ENCODE measurements at places on chromosomes 11 and 22.

- no peak for DNase-seq
Observed at GRCh38 chr11:60717956-60718355, 6.6 kb upstream of the MS4A18 start.

DNA sequence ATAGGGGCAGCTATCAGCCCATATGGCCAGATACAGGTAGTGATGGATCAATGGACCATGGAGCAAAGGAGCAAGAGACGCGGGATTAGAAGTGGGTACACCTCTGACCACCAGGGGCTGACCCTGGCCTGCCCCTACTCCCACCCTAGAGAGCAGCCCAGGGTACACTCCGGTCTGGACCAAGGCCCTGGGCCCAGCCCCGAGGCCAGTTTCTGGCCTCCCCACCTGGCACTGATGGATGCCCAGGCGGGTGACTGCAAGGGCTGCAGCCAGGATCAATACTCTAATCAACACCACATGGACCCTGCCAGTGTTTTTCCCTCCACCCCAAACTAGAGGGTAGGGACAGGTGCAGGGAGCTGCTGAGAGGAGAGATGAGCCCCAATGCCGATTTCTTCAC, 74.1 kb upstream of the NECTIN1 start:
- DNase-seq, result no peak

DNA sequence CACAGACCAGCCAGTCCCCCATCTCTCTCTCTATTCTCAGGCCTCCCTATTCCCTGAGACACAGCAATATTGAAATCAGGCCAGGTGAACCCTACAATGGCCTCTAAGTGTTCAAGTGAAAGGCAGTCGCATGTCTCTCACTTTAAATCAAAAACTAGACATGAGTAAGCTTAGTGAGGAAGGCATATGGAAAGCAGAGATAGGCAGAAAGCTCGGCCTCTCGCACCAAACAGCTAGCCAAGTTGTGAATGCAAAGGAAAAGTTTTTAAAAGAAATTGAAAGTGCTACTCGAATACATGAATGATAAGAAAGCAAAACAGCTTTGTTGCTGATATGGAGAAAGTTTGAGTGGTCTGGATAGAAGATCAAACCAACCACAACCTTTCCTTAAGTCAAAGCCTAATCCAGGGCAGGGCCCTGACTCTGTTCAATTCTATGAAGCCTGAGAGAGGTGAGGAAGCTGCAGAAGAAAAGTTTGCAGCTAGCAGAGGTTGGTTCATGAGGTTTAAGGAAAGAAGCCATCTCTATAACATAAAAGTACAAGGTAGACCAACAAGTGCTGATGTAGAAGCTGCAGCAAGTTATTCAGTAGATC, 19.8 kb upstream of the MPZL2 start:
- DNase-seq, result no peak

GRCh38 chr11:8389029-8389996, 125.6 kb upstream of the LMO1 start:
- DNase-seq, result no peak

- DNase-seq, result no peak
Observed at GRCh38 chr11:128928400-128928799, 14.3 kb downstream of the TP53AIP1 start.

DNA sequence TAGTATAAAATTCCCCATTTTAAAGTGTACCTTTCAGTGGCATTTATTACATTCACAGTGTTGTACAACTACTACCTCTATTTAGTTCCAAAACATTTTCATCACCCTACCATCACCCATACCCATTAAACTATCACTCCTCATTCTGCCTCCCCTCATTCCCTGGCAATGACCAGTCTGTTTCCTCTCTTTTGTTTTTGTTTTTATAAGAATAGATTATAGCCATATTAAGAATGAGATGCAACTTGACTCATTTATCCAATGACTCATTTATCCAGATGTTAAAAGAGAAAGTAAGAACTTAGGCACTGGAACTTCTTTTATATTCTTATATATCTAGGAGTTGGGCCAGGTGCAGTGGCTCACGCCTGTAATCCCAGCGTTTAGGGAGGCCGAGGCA, 156.3 kb downstream of the FAT3 start:
- no peak for DNase-seq

DNA sequence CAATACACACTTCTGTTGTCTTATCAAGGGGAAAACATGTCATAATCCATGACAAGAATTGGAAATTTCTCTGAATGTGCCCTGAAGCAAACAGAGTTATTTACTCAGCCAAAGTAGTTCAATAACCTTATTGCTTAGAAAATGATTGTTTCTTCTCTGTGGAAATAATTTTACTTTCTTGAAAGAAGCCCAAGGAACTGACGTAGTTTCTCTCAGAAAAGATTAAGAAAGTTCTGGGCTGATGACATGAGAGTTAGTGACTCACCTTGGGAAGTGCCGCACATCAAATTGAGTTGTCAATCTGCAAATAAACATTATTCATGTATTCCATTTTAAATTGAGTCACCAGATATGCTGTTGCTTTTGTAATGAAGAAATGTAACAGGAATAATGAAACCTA, 418.6 kb upstream of the LRRC4C start:
- no peak for DNase-seq

- no peak for DNase-seq
Observed at GRCh38 chr22:20143883-20144665, 6.8 kb downstream of the CCDC188 start.

GRCh38 chr22:31897842-31898805, 46.2 kb upstream of the YWHAH start:
- no peak for DNase-seq

DNA sequence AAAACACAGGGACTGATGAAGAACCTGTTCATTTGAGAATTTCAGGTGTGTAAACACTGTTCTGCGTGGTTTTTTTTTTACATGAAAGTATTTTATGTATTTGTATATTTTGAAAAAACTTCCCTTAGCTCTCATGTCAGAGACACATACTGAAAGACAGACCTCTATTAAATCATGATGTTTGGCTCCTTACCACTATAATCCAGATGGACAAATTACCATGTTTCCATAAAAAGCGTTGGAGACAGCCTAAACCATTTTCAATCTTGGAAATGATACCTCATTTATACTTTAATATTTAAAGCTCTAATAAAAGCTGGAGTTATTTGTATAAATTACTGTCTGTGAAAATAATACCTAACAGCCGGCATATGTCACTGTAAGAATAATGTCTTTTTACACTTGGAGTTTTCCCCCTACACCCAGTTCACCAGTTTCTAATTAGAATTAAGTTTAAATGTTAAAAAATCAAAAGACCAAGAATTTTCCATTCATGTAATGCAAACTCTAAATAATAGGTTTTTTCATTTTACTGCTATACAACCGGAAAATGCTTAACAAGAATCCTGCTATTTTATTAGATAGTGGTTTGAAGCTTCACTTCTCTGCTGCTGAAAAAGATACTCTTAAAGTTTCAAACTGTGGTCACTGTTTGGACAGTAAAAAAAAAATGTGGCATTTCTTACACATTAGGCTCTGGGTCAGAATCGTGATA, 30.8 kb downstream of the APLP2 start:
- DNase-seq, result no peak

DNA sequence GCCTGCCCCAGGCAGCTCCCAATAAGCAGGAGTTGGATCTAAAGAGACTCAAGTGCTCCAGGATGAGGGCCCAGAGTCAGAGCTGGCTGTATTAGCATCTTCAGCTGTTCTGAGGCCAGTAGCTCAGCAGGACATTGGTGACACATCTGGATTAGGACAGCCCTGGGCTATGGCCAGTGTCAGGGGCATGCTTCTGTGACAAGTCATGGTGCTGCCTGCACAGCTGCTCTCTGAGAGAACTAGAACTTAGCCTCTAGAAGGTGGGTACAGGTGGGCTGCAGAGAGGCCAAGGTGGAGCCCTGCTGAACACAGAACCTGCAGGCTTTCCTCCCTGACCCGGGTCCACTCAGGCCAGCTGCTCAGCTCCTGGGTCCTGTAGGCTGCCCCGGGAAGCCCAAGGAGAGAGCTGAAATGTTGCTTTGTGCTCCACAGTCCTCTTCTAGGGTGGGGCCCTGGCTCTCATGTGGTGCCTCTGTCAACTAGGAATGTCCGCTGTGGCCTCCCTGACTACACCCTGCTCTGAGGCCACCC, 426.9 kb downstream of the SOX6 start:
- DNase-seq, result no peak

DNA sequence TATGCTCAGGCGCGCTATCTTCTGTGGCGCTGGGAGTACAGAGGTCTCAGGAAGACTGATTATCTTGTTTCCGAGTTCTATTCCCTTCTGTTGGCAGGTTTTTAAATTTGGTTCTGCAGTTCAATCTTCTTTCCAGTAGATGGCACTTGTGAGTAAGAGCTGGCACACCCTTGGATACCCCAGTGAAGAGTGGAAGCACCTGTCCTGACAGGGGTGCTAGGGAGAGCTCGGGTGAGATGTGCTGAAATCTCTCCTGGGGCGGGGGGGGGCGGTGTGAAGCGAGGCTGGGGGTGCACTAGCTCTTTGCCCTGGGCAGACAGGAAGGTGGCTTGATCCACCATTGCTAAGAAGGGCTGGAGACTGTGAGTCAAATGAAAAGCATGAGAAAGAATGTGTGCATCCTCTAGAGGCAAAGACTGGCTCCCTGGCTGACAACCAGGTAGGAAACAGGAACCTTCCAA, 679.9 kb upstream of the CCDC179 start:
- DNase-seq, result peak; percentile 1

Data from NCI-H2107 (cell line).